ENCODE measurements at places on chromosomes 6 and 20.

GRCh38 chr20:57586943-57587277 lies 26.0 kb downstream of the PCK1 start:
- no peak for DNase-seq

GRCh38 chr6:89944826-89945407 lies 50.6 kb downstream of the GJA10 start:
- no peak for DNase-seq

- no peak for DNase-seq
Observed at GRCh38 chr6:7106752-7107577, 796 bp upstream of the RREB1 start.

GRCh38 chr6:18823782-18824386 lies 436.7 kb downstream of the RNF144B start:
- peak; percentile 7 for DNase-seq

DNA sequence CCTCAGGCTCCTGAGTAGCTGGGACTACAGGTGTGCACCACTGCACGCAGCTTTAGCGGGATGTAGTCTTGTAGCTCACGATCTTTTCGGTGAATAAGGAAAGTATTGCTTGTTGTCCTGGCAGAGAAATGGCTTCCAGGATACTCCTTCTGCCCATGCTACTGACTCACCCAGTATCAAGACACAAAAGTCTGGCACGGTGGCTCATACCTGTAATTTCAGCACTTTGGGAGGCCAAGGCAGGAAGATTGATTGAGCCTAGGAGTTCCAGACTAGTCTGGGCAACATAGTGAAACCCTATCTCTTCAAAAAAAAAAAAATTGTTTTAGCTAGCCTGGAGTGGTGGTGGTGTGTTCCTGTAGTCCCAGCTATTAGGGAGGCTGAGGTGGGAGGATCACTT lies 40.9 kb upstream of the B4GALT5 start:
- no peak for DNase-seq

DNA sequence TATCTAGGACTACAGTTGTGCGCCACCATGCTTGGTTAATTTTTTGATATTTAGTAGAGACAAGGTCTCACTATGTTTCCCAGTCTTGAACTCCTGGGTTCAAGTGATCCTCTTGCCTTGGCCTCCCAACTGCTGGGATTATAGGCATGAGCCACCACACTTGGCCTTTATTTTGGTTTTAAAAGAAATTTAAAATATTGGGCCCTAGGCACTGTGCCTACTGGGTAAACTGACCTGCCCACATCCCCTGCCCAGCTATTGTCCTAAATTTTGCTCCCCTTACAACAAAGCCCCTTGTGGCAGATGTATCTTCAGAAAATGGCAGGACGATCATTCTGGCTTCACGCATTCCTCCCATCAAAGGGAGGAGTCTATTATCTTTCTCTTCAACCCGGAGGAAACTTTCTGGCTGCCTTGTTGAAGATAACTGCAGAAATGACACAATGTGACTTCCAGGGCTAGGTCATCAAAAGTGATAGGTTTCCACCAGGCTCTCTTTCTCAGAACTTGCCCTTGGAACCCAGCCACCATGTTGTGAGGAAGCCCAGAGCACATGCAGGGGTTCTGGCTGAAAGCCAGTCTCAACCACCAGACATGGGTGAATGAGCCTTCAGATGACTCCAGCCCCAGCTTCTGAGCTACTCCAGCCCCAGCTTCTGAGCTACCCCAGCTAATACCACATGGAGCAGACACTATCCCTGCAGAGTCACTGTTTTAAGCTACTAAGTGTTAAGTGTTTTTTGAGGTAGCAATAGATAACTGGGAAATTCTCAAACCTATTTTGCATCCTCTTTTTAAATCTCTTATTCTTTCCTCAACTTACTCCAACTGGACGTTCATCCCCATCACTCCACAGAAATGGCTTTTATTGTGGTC lies 4.6 kb upstream of the GUCA1B start:
- DNase-seq, result no peak

DNA sequence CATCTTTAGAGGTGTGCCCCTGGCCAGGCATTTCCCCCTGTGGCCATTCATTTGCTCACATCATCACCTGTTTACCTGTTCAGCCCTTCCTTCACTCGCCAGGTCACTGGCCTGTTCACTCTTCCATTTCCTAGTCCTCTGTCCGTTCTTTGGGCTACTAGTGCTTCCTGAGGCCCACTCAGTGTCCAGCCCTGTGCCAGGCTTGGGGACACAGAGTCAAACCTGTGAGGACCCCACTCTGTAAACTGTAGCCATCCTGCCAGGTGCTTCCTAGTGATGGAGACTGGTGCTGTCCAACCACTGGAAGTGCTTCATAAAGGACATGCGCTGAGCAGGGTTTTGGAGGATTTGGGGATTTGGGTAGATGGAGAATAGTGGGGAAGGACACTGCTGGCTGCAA lies 3.5 kb downstream of the DLGAP4 start:
- no peak for DNase-seq

- DNase-seq, result peak; percentile 77
Observed at GRCh38 chr6:73610444-73611275, 43.1 kb downstream of the SLC17A5 start.

GRCh38 chr20:48523191-48523995 lies 304.4 kb downstream of the PREX1 start:
- DNase-seq, result peak; percentile 61

GRCh38 chr20:31740656-31741323 lies 1.7 kb downstream of the TPX2 start:
- no peak for DNase-seq

- DNase-seq, result no peak
Observed at GRCh38 chr6:46254331-46254730, 83.6 kb upstream of the ENPP5 start.

DNA sequence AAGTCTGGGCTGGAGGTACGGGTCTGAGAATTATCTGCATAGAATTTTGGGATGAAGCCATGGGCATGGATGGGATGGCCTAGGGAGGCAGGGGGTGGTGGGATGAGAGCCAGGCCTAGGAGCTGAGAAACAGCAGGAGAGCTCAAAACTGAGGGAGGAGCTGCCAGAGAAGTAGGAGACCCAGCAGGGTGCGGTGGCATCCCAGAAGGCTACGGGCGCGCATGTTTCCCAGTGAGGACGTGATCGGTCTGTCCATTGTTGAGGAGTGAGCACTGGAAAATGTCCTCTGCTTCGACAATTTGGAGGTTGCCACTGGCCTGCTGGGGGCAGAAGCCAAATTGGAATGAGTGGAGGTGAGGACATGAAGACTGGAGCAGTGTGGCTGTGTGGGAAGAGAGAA lies 14.5 kb upstream of the MROH8 start:
- DNase-seq, result no peak

DNA sequence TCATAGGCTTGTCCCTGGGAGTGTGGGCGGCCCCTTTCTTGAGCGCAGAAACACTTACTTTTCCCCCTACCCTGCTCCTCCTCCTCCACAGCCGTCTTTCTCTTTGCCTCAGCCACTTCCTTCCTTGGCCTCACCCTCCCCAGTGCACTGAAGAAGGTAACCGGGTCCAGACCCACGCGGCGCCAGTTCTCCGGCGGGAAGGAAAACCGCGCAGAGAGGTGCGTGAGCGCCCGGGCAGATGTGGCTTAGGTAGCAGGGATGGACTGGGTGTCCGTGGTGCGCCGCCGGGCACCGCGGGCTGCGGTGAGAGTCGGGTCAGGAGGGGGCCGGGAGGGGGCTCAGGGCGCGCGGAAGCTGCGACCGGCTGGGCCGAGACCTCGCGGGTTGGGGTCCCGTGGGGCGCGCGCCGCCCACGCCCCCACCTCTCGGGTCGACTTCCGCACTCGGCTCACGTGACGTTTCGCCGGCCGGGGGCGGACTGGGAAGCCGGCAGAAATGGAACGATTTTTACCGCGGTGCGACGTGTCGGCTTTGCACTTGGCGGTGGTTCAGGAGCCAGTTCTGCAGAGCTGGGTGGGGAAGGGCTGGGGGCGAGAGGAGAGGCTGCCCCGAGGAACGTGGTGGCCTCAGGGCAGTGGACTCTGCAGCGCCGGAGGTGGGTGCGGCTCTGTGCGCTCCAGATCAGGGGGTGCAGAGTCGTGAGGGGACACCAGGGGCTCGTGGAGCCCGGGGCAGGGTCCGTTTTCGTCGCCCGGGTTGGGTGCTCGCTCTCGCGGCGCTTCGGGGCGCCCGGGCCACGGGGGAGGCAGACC lies at the start of gene ABRACL:
ABRACL (plus strand) TSS at position 88 of the 812 bp plus-strand sequence. CDS start 5,416 bp downstream, outside the sequence.
- DNase-seq, result peak; percentile 70

GRCh38 chr6:29791786-29792122 lies 35.9 kb upstream of the HLA-G start:
- DNase-seq, result no peak

DNA sequence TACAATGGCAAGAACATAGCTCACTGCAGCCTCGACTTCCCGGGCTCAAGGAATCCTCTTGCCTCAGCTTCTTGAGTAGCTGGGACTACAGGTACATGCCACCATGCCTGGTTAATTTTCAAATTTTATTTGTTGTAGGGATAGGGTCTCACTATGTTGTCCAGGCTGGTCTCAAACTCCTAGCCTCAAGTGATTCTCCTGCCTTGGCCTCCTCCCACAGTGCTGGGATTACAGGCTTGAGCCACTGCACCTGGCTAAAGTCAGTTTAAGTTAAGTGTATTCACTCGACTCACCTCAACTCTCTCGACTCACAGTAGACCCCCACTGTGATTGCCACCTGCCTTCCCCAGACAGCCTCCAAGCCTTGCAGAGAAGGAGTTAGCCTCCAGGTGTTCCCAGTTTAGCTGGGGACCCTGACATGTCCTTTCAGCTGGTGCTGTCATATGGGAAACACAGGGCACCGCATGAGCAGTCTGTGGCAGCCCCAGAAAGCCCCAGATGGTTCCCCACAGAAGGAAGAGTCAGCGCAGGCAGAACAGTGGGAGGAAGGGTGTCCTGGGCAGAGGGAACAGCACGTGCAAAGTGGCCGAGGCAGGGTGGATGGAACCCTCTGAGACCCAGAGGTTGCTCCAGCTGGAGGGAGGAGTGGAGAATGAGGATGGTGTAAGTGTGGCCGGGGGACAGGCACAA lies 40.4 kb downstream of the CEBPB start:
- no peak for DNase-seq

DNA sequence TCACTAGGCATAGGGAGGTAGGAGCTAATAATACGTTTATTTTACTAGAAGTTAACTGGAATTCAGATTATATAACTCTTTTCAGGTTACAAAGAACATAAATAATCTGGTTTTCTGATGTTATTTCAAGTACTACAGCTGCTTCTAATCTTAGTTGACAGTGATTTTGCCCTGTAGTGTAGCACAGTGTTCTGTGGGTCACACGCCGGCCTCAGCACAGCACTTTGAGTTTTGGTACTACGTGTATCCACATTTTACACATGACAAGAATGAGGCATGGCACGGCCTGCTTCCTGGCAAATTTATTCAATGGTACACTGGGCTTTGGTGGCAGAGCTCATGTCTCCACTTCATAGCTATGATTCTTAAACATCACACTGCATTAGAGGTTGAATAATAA lies 1.1 kb downstream of the HFE start:
- DNase-seq, result no peak

DNA sequence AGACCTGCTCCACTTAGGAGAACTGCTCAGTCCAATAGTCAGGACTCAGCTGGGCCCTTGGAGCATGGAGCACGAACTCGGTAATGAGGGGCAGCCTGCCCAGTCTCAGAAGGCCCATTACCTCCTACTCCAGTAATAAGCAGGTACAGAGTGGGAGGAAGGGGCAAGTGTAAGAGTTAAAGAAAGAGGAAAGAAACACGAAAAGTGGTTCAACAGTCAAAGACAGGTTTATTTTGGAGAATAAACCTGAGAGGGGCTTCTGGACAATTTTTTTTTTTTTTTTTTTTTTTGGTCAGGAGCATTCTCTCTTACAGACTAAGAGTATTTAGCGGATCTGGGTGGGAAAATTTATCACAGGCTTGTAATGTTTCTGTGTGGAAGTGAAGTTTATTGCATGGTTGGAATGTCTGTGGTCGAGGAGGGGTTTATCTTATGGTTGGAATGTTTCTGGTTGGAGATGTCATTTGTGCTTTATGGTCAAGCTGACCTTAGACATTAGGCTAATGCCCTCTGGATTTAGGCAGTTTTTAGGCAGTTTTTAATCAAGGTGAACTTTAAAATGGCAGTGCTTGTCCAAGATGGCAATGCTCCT lies 340.1 kb downstream of the BCKDHB start:
- DNase-seq, result no peak

- no peak for DNase-seq
Observed at GRCh38 chr6:155770856-155771255, 315.2 kb upstream of the NOX3 start.

DNA sequence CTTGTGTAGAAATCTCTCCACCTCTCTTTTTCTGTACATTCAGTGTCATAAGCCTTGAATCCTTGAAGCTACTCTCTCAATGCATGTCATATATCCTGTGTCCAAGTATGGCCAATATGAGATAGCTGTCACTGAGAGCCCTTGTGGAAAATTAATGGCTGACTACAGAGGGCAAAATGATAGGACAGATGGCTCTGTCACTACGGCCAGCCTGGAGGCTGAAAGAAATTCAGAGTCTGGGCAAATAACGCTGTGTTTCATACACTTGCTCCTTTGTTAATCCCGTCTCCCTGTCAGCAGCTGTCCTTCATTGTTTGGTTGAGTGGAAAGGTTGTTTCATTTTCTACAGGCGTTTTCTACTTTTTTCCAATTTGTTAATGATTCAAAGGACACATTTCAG lies 70.4 kb upstream of the VGLL2 start:
- DNase-seq, result no peak

DNA sequence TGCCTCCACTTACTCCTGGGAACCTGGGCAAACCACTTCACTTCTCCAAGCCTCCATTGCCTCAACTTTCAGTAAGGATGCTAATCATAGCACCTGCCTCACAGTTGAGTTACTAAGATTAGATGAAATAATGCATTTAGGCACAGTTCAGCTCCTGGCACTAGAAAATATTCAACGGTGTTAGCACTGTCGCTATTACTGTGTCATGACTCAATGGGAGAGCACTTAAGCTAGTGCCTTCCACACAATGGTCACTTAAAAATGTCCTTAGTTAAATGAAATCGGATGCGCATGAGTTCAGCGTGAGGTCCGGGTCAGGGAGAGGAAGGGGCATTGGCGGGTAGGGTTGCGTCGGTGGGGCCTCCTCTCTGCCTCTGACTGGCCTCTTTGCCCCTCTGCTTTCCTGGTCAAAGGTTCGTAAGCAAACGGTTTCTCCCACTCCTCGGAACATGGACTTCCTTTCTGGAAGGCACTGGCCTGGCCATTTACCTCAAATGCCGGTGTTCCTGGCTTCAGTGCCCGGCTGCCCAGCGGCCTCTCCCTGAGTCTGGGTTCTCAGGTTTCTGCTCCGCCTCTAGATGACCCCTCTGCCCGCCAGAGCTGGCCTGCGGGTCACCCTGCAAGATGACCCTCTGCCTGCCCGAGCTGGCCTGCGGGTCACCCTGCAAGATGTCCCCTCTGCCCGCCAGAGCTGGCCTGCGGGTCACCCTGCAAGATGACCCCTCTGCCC lies 123.8 kb upstream of the QKI start:
- DNase-seq, result no peak

GRCh38 chr6:90305800-90306448 lies 9.3 kb upstream of the BACH2 start:
- no peak for DNase-seq

- DNase-seq, result no peak
Observed at GRCh38 chr6:87945181-87945580, 102.5 kb upstream of the SPACA1 start.

- DNase-seq, result no peak
Observed at GRCh38 chr6:142909686-142910085, 35.3 kb downstream of the HIVEP2 start.
